ENCODE measurements at places on chromosomes 11 and 22.

DNA sequence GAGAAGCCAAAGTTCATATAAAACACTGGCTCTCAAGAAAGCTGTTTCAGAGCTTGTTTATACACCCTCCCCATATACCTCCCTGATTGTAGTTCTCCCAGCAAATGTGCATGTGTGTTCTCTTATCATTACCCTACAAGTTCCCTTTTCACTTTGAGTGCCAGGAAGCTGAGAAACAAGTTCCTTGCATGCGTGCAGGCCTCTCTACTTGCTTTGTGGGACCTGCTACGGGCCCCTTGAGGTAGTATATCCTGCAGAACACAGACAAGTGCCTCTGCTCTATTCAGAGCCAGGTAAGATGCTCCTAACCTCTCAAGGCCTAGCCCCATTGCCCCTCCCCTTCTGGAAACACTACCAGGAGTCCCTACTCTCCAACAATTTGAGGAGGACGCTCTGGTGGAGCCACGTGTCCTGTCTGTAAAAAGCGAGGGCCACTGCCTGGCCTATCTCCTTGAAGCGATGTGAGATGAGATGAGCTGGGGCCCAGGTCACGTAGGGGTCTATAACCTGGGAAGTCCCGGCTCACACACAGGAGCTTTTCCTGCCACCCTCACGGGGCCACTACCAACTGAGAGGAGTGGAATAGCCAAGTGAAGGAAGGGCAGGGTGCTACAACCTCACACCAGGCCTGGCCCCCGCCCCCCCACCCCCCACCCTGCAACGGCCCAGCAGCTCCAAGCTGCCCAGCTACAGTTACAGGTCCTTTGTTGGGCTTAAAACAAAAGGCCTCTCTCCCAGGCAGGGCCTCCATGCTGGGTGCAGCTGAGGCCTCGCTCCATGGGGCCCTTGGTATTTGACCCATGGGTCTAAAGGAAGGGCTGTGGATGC is 2.6 kb upstream of the ATP5MGL start:
- no peaks in the 10 kb centered on the region for H3K36me3 ChIP-seq
- no peak for DNase-seq
- H3K4me3 ChIP-seq: no peak overlapping the region
- H3K27me3 ChIP-seq: no peaks in the 10 kb centered on the region

DNA sequence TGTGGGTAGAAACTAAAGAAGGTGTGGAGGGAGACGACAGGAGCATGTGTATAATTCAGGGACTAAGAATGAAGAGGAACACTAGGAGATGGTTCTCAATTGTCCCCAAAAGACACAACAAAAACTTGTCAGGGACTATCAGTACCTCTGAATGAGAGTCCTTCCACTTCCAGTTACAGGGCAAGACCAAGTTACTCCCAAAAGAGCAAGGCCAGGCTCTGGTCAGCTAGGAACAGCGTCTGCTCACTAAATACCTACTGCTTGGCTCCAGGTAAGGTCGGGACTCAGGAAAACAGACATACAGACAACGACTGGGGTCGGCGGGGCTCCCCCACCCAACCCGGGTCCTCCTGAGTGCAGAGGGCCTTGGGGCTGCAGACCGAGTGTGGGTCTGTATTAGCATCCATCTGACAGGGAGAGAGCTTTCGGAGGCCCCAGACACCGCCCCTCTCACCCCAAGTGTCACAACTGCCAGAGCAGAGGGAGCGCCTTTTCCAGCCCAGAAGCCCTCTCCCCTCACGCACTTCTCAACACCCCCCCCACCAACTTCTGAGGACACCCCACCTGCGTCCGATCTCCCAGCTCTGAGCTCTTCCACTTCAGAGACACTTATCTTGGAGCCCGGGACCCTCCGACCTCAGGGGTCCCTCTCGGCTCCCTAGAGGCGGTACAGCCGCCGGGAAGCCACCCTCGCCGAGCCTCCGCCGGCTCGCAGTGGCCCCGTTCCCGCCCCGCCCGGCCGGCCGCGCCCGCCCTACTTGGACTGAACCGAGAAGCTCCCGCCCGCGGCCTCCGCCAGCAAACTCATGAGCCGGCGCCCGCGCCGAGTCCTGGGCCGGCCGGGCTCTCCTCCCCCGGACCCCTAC is 522 bp downstream of the RHOG start:
- peaks cover 42% of the 10 kb centered on the region for H3K36me3 ChIP-seq
- H3K4me3 ChIP-seq: peak overlapping the region; percentile 90
- peak overlapping the region; percentile 89 for H3K27ac ChIP-seq
- H3K27me3 ChIP-seq: no peaks in the 10 kb centered on the region
- peak; percentile 41 for DNase-seq

- DNase-seq: no peak
- no peak overlapping the region for H3K4me3 ChIP-seq
- no peaks in the 10 kb centered on the region for H3K27me3 ChIP-seq
Measured at GRCh38 chr11:13294771-13295579, 17.4 kb downstream of the BMAL1 start.

- H3K4me3 ChIP-seq: no peak overlapping the region
- H3K36me3 ChIP-seq: no peaks in the 10 kb centered on the region
- no peak for DNase-seq
- H3K27ac ChIP-seq: no peak overlapping the region
- H3K4me1 ChIP-seq: no peaks in the 10 kb centered on the region
- H3K27me3 ChIP-seq: no peaks in the 10 kb centered on the region
Measured at GRCh38 chr22:33400891-33401290, 342.7 kb upstream of the SYN3 start.

DNA sequence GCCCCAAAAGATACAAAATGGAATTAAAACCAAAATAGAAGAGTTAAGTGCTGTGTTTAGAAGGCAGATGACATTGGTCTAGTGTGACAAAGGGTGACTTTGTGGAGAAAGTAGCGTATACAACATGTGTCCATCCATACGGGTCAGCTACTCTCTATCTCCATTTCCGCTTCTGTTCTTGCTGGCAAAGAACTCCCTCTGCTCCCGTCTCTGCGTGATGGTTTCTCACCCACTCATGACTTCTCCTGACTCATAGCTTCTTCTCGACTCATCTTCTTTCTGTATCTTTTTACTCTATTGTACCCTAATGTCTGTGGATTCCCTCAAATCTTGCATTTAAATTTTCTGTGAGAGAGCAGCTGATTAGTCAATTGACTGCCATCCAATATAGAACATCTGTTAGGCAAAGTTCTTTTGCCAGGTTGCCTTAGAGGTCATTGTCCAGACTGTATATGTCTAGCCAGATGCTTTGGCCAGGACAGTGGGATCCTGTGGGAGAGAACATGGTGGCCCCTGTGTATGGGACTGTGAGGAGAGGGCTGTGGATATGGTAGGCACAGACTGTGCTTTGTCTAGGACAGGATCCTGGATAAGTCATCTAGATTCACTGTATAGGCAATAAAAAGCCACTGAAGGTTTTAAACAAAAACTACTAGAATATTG is 28.4 kb downstream of the MMP13 start:
- H3K36me3 ChIP-seq: no peaks in the 10 kb centered on the region
- no peak overlapping the region for H3K4me3 ChIP-seq
- H3K27me3 ChIP-seq: peaks cover 6% of the 10 kb centered on the region
- no peak overlapping the region for H3K27ac ChIP-seq

GRCh38 chr11:35848616-35849015 is 95.2 kb upstream of the LDLRAD3 start:
- no peaks in the 10 kb centered on the region for H3K36me3 ChIP-seq
- peaks cover 3% of the 10 kb centered on the region for H3K27me3 ChIP-seq
- no peaks in the 10 kb centered on the region for H3K4me1 ChIP-seq
- no peak overlapping the region for H3K27ac ChIP-seq

DNA sequence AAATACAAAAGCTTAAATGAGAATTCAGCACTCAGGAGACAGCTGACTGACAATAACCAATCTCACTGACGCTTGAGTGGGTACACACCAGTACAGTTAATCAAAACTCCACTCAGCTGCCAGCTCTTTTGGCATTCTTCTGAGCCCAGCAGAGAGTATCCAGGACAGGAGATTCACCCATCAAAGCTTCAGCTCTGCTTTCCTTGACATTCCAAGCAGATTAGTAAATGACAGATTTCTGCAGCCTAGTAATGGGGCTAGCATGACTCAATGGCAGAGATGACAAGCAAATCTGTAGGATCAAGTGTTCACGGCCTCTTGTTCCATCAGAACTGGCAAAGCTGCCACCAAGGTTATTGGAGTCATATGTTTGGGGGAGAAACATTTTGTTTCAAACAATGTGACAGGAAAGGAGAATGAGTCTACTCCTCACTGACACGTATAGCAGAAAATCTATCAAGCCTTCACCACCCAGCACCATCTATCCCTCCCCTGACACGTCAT is 420.0 kb downstream of the DYNC2H1 start:
- H3K27ac ChIP-seq: no peak overlapping the region
- no peaks in the 10 kb centered on the region for H3K36me3 ChIP-seq
- no peaks in the 10 kb centered on the region for H3K4me1 ChIP-seq

DNA sequence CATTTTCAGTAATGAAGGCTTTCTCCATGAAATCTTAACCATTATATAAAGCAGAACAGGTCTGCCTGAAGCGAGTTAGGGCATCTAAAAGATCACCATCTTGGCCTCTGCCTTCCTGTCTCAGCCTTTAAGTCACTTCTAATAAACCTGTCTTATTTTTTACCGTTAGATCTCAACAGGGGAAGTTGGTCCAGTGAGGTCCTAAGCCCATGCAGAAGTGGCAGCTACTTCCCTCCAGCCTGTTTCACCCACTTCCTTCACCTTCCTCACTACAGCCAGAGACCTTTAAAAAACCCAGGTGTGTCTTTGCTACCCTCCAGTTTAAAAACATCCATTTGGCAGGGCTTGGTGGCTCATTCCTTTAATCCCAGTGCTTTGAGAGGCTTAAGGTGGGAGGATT is 14.1 kb upstream of the LIPT2 start:
- H3K4me3 ChIP-seq: no peak overlapping the region
- no peaks in the 10 kb centered on the region for H3K4me1 ChIP-seq
- H3K27ac ChIP-seq: no peak overlapping the region
- DNase-seq: no peak

DNA sequence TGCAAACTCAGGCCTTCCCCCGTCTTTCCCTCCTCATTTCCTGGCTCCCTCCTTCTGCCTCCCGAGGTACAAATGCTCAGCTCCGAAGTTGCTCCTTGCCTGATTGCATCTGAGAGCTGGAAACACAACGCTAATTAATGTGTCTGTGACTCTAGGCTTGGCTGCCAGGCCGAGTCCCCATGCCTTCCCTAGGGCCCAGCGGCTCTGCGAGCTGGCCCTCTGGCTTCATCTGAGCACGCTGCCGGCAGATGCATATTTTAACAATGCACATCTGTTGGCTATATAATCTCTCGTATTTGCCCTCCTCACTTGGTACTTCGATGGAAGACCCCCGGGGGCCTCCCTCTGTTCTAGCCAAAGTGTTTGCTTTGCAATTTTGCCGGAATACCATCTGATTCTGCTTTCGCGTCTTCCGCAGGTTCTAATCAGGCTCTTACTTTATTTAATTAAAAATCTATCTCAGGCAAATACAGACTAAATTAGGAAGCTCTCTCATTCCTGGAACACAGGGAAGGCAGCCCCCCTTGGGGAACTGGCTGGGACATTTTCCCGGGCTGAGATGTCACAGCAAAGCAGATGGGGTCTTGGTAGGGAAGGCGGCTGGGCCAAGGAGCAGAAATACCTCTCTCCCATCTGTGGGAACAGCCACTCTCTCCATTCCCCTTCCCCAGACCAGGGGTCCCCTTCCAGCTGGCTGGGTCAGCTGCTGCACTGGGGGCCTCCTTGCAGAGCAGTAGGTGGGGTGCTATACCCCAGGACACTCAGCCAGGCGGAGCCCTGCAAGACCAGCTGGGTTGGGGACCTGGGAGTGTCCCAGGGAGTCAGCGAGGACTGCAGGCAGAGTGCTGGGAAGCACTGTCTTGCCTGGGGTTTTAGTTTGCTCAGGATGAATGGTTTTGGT is 162.8 kb downstream of the ST3GAL4 start:
- DNase-seq: no peak
- H3K4me3 ChIP-seq: no peak overlapping the region
- H3K4me1 ChIP-seq: no peaks in the 10 kb centered on the region
- H3K27me3 ChIP-seq: no peaks in the 10 kb centered on the region

GRCh38 chr22:26194313-26194712 is 25.1 kb downstream of the SEZ6L start:
- no peak overlapping the region for H3K4me3 ChIP-seq
- H3K27ac ChIP-seq: no peak overlapping the region
- DNase-seq: no peak
- no peaks in the 10 kb centered on the region for H3K4me1 ChIP-seq

DNA sequence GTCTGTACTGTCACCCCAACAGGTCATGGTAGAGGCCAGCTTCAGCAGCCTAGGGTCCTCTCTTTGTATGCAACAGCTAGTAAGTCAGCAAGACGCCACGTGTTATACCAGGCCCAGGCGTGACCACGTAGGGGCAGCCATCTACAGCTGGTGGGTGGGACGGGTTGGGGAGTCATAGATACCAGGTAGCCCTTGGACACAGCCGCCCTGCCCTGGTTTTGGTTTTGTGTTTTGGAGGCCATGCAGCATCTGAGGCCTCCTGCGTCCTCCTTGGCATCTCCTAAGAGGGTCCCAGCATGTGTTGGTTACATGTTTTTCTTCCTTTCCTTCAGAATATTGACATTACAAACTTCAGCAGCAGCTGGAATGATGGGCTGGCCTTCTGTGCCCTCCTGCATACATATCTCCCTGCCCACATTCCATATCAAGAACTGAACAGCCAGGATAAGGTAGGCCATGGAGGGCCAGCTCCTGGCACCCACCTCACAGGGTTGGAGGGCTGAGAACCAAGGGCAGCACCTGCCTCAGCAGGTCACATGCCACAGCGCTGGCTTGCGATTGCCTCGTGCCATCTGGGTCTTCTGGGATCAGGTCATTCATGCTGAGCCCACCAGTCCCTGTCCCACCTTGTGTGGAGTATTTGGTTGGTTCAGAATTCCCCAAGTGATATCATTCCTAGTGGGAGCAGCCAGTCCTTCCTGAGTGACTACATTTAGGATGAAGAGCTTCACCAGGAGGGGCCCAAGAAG is 16.0 kb upstream of the ADORA2A start:
- H3K4me3 ChIP-seq: no peak overlapping the region
- H3K36me3 ChIP-seq: peaks cover 11% of the 10 kb centered on the region
- DNase-seq: no peak
- H3K27ac ChIP-seq: no peak overlapping the region

DNA sequence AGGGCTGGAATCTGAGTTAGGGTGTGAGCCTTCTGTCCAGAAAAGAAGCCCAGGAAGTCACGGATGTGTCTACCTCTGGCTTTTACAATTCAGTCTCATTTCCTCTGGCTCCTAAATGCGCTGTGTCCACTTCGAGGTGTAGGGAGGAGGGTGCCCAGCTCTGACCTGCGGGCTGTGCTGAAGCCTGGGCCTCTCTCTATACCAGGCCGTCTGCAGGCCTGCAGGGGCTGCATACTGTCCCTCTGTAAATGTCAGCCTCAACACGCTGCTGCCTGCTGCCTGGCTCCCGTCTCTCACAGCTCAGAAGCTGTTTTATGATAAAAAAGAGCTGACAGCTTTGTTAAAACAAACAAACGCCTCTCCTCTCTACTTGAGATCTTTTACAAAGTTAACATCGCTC is 14.5 kb downstream of the ARVCF start:
- no peak overlapping the region for H3K4me3 ChIP-seq
- no peaks in the 10 kb centered on the region for H3K4me1 ChIP-seq
- DNase-seq: no peak
- peaks cover 15% of the 10 kb centered on the region for H3K27me3 ChIP-seq
- no peaks in the 10 kb centered on the region for H3K36me3 ChIP-seq
- no peak overlapping the region for H3K27ac ChIP-seq

- no peak overlapping the region for H3K27ac ChIP-seq
- no peak for DNase-seq
- no peak overlapping the region for H3K4me3 ChIP-seq
- peaks cover 8% of the 10 kb centered on the region for H3K27me3 ChIP-seq
Measured at GRCh38 chr11:109996060-109996459, 97.1 kb upstream of the ZC3H12C start.

GRCh38 chr11:45805305-45806071 is 539 bp downstream of the SLC35C1 start:
- peaks cover 32% of the 10 kb centered on the region for H3K36me3 ChIP-seq
- H3K27me3 ChIP-seq: no peaks in the 10 kb centered on the region
- DNase-seq: no peak
- peak overlapping the region; percentile 83 for H3K27ac ChIP-seq
- peak overlapping the region; percentile 91 for H3K4me3 ChIP-seq
